Activated CD8-positive, alpha-beta memory T cell treated with anti-CD3 and anti-CD28 coated beads, Interleukin-2, amount 10 ng/mL, durations not matched to agents 7 days and 5 days (primary cell): ENCODE measurements at places on chromosomes 16 and 17. TPM values are rescaled to one million over a fixed set of nuclear protein-coding genes. Genes with fewer than 3 reads are reported as not detected.

The MSLN gene
- not detected for total RNA-seq

The CCL13 gene
- total RNA-seq: not detected

The CCL8 gene
- not detected for total RNA-seq

The CXCL16 gene
- total RNA-seq: 0.96 TPM

The GPATCH8 gene
- total RNA-seq: 51.6 TPM

The PRSS36 gene
- total RNA-seq: 0.59 TPM

The WNT9B gene
- not detected for total RNA-seq

The TEX14 gene
- total RNA-seq: 0.28 TPM

The IGFALS gene
- total RNA-seq: not detected

The EME1 gene
- 40.8 TPM for total RNA-seq

The GPR142 gene
- not detected for total RNA-seq

The SLFN13 gene
- 70.5 TPM for total RNA-seq

The TMC5 gene
- total RNA-seq: 0.09 TPM

The CTRB2 gene
- total RNA-seq: not detected
